ENCODE measurements at places on chromosomes 3 and 15.

DNA sequence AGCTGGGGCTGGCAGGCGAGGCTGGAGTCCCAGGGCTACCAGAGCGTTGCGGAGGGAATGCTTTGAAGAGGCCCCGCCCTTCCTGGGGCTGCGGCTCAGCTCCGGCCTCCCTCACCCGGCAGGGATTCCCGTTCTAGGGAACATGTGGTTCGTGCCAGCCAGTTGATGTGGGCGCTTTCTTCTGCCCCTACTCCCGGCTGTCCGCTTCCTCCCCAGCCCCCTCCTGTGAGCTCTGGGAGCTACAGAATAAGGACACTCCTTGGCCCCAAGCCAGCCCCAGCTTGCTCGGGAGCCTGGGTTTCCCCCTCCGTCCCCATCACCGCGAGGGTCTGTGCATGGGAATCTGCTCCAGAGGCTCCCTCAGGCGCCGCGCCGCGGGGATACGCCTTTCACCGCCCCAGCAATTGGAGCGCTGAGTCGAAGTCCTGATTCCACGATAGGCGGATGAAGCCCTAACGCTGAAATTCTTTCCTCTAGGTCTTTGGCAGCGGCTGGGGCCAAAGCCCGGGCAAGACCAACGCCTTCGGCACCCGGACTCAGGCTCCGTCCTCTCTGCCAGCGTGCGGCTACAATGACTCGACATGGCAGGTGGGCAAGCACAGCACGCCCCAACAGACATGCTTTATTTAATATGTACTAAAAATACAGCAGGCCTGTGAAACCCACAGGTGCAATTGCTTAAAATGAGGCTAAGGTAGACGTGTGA lies 69.5 kb downstream of the KLF15 start:
- DNase-seq: peak; percentile 72

- no peak for DNase-seq
Observed at GRCh38 chr15:35522061-35522460, 23.9 kb downstream of the DPH6 start.

DNA sequence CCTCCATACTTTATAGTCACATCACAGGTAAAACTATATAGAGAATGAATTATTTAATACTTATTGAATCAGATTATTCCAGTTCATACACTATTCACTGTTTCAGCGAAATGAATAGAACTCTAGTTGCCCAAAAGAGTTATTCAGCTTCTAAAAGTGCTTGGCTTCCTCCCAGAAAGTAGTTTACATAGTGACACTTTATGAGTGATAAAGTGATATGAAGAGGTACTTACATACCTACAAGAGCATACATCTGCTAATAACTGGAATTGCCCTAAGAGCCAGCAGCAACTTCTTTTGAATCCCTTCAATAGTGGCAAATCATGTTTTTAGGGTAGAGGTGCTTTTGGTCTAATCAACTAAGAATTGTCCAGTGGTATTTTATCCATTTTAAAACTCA lies 635.1 kb upstream of the AGTR1 start:
- DNase-seq: no peak

GRCh38 chr15:67832031-67832551 lies 6.8 kb downstream of the SKOR1 start:
- no peak for DNase-seq

DNA sequence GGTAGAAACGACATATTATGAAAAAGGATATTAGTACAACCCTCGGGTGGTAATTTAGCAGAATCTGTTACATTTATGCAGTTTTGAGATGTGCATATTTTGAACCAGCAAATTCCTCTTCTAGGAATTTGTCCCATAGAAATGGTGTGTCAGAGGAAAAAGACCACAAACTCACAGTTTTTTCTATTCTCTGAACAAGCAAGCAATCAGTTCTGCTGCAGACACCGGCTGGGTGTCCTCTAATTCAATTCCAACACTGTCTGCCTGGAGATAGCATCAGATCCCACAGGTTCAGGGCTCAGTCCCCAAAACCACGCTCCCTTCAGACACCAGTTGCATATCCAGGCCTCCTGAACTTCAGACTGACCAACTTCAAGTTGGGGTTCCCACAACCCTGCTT lies 36.4 kb downstream of the APH1B start:
- DNase-seq: no peak

GRCh38 chr3:106703524-106703923 lies 673.7 kb upstream of the CCDC54 start:
- DNase-seq: no peak

GRCh38 chr3:36476286-36476942 lies 96.1 kb downstream of the STAC start:
- DNase-seq: no peak

DNA sequence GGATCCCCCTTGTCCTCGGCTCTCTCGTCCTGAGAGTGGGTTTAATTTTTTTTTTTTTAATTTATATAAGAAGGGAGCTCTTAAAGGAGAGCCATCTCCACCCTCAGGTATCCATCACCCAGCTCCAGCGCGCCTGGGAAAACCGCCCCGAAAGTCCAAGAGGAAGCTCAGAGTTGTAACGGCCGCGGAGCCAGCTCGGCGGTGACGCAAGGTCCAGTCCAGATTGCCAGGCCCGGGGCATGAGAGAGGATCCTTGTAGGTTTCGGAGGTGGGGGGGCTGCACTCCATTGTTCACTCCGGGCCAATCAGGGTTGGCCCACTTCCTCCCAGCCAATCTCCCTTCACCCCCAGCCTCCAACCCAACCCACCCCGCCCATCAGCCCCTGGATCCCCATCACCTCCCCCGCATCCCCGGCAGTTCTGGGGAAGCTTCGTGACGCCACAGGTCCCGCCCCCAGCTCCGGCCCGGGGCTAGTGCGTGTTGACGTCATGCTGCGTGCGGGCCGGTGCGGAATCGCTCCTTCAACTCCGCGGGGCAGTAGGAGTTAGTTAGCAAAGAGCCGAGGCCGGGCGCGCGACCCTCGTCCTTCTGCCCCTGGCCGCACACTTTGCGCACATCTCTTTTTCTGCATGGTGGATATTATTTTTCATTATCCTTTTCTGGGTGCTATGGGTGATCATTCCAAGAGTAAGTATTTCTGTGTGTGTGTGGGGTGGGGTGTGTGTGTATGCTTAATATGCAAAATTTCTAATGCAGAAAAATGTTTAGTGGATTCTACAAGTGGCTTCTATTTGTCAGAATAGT lies at the start of gene ISL2:
ISL2 (plus strand) TSS at position 520 of the 805 bp plus-strand sequence; CDS start at position 631, 111 bp downstream.
- DNase-seq: peak; percentile 48
